Aorta (tissue), 5 donors: ENCODE measurements at places on chromosomes 6 and 20. TPM values are rescaled to one million over a fixed set of nuclear protein-coding genes. Genes with fewer than 3 reads are reported as not detected.

Gene SLC13A3
- total RNA-seq = 3.7 TPM

Gene DST
- total RNA-seq = 485 TPM

Gene MCCD1
- not detected for total RNA-seq

Gene GABRR2
- total RNA-seq = 3.6 TPM

Gene SPATS1
- total RNA-seq = not detected

Gene RFX6
- total RNA-seq = not detected

Gene GSTA1
- 1.7 TPM for total RNA-seq

Gene CDH4
- 0.10 TPM for total RNA-seq

Gene XKR7
- total RNA-seq = not detected

Gene ECI2
- 41.8 TPM for total RNA-seq

Gene MCHR2
- total RNA-seq = not detected

Gene DEFB124
- 1.6 TPM for total RNA-seq

Gene TCP11
- total RNA-seq = 0.36 TPM

DNA sequence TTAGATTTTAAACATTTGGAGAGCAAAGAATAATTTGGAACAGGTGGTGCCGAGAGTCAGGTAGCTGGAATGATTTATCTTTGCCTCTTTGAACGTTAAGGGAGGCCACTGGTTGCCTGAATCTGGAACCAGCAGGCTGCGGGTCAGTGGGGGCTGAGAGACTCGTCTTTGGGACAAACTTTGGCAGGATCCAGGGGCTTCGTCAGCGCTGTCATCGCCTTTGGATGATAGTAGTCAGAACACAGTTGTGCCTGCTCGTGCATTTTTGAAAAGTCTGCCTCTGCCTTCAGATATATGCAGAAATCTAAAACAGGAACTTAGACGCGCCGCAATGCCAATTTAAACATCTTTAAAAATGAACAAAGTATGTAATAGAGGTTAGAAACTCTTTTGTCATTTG is 5.0 kb downstream of the EYA2 start:
- no peak overlapping the region for H3K4me3 ChIP-seq
- H3K27ac ChIP-seq = no peak overlapping the region
- H3K36me3 ChIP-seq = no peaks in the 10 kb centered on the region
- DNase-seq = no peak
- H3K27me3 ChIP-seq = no peaks in the 10 kb centered on the region

- H3K27me3 ChIP-seq = no peaks in the 10 kb centered on the region
- no peak for DNase-seq
- H3K4me1 ChIP-seq = no peaks in the 10 kb centered on the region
- peak overlapping the region; percentile 39 for H3K27ac ChIP-seq
- no peaks in the 10 kb centered on the region for H3K36me3 ChIP-seq
Measured at GRCh38 chr20:45857882-45858216, 435 bp downstream of the ZSWIM3 start.

- DNase-seq = peak; percentile 50
- no peak overlapping the region for H3K27ac ChIP-seq
- no peaks in the 10 kb centered on the region for H3K27me3 ChIP-seq
- H3K36me3 ChIP-seq = no peaks in the 10 kb centered on the region
- H3K4me1 ChIP-seq = peaks cover 2% of the 10 kb centered on the region
Measured at GRCh38 chr6:22737331-22737730, 168.0 kb downstream of the HDGFL1 start.

GRCh38 chr6:101816716-101817115 is 423.2 kb downstream of the GRIK2 start:
- no peak overlapping the region for H3K4me3 ChIP-seq
- no peak overlapping the region for H3K27ac ChIP-seq
- no peaks in the 10 kb centered on the region for H3K36me3 ChIP-seq
- H3K27me3 ChIP-seq = no peaks in the 10 kb centered on the region

DNA sequence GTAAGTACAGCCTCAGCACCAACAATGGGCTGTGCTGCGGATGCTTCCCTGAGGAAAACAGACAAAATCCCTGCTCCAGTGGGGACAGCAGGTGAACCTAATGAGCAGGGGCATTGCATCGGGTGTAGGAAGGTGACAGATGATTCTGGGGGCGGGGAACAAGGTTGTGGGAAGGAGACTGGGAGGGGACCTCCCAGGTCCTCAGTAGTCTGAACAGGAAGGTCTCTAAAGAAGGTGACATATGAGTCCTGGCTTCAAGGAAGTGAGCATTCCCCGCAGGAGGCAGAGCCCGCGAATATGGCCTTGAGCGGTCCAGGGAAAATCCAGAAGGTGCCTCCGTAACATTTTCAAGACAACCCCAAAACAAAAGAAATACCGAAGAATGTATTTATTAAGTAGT is 19.4 kb downstream of the ULBP1 start:
- peaks cover 5% of the 10 kb centered on the region for H3K27me3 ChIP-seq
- H3K36me3 ChIP-seq = no peaks in the 10 kb centered on the region
- no peak overlapping the region for H3K27ac ChIP-seq
- DNase-seq = no peak
- H3K4me3 ChIP-seq = no peak overlapping the region

- no peaks in the 10 kb centered on the region for H3K4me1 ChIP-seq
- H3K36me3 ChIP-seq = no peaks in the 10 kb centered on the region
- no peak for DNase-seq
- H3K4me3 ChIP-seq = no peak overlapping the region
- no peak overlapping the region for H3K27ac ChIP-seq
Measured at GRCh38 chr20:8943631-8944030, 125.3 kb upstream of the PLCB4 start.

- H3K4me3 ChIP-seq = no peak overlapping the region
- H3K27ac ChIP-seq = no peak overlapping the region
- no peaks in the 10 kb centered on the region for H3K36me3 ChIP-seq
- H3K4me1 ChIP-seq = no peaks in the 10 kb centered on the region
Measured at GRCh38 chr6:99091985-99092384, 144.2 kb upstream of the FBXL4 start.

DNA sequence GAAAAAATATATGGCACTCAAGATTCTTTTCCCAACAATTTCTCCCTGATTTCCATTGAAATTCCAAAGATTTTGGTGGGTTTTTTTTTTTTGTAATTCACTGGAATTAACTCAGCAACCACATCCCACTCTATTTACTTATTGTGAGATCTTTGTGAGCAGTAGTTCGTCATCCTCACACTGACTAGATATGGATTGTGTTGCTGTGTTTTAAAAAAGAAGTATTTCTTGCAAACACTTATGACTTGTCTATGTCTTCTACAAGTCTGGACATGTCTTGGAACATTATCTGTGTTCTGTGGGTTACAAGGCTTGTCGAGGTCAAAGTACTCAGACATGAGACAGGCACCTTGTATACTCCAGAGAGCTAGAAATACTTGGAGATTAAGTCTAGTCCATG is 7.3 kb upstream of the TENT5A start:
- no peaks in the 10 kb centered on the region for H3K27me3 ChIP-seq
- no peak overlapping the region for H3K4me3 ChIP-seq
- H3K27ac ChIP-seq = no peak overlapping the region
- no peaks in the 10 kb centered on the region for H3K36me3 ChIP-seq
- no peak for DNase-seq
- H3K4me1 ChIP-seq = no peaks in the 10 kb centered on the region

DNA sequence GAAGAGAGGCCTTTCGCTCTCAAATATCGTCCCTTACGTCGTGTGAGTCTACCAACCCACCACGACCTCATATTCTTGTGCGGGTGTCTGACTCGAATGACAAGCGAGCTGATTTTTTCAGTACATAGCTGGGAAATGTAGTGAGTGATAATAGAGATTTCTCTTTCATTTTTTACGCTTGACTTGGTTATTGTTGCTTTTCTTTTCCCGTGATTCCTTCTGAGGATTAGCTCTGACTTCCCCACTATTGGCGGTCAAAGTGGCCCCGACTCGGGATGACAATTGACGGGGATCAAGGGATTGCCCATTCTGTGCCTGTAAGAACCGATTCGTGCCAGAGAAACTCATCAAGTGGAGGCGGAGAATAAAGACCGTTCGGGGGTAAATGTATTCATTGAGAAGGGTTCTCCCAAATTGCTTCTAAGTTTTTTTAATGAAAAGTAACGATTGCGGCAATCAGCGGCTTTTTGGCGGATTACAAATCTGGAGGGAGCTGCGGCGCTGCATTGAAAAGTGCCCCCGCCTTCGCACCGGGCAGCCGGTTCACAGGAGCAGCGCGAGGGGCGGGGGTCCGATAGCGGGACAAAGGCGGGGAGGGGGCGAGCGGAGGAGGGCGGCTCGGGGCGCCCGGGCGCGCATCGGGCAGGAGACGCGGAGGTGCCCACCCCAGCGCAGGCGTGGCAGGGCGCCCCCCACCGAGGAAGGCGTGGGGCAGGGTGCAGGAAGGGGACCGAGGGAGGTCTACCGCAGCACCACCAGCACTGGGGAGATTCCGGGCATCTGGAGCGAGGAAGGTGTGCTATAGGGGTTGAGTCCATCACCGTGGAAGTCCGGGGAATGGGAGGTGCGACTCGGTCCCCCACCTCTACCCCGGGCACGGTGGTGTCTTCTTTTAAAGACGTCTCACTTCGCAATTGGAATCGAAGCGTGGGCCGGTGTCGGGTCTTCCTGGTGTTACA is 44.5 kb upstream of the OSTM1 start:
- H3K4me3 ChIP-seq = peak overlapping the region; percentile 66
- no peaks in the 10 kb centered on the region for H3K4me1 ChIP-seq
- DNase-seq = no peak
- H3K36me3 ChIP-seq = no peaks in the 10 kb centered on the region
- no peak overlapping the region for H3K27ac ChIP-seq
- H3K27me3 ChIP-seq = no peaks in the 10 kb centered on the region

GRCh38 chr6:52570291-52570700 is 6.6 kb downstream of the TRAM2 start:
- H3K27ac ChIP-seq = peak overlapping the region; percentile 47
- no peaks in the 10 kb centered on the region for H3K27me3 ChIP-seq
- peaks cover 9% of the 10 kb centered on the region for H3K4me1 ChIP-seq
- H3K4me3 ChIP-seq = no peak overlapping the region
- DNase-seq = peak; percentile 70
- no peaks in the 10 kb centered on the region for H3K36me3 ChIP-seq

DNA sequence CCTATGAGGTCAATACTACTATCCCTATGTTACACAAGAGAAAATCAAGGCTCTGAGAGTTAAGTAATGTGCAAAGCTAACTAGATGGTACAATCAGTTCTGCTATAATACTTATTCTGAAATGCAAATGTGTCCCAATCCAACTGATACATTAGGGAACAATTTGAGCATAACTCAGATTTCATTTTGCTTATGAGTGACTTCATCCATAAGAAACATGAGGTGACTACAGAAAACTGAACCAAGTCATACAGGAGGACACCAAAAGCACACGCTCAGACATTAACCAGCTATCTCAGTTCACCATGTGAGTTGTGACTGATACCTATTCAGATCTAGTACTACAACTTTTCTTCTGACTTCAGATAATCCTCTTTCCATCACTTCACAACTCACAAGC is 179.9 kb upstream of the RUNX2 start:
- no peak overlapping the region for H3K4me3 ChIP-seq
- H3K4me1 ChIP-seq = no peaks in the 10 kb centered on the region
- no peak for DNase-seq
- no peaks in the 10 kb centered on the region for H3K27me3 ChIP-seq

DNA sequence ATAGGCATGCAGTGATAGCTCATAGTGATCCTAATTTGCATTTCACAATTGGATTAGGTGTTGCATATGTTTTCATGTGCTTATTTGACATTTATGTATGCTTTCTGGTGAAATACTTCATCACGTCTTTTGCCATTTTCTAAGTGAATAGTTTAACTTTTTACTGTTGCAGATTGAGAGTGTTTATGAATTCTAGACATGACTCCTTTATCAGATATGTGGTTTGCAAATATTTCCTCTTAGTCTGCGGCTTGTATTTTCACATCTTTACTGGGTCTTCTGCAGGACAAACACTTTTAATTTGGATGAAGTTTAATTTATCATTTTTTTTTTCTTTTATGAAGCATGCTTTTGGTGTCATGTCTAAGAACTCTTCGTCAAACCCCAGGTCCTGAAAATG is 39.2 kb downstream of the CCN2 start:
- no peak for DNase-seq
- no peak overlapping the region for H3K27ac ChIP-seq
- H3K4me1 ChIP-seq = no peaks in the 10 kb centered on the region

- H3K4me3 ChIP-seq = no peak overlapping the region
- no peaks in the 10 kb centered on the region for H3K4me1 ChIP-seq
- H3K27me3 ChIP-seq = no peaks in the 10 kb centered on the region
- no peaks in the 10 kb centered on the region for H3K36me3 ChIP-seq
- H3K27ac ChIP-seq = no peak overlapping the region
Measured at GRCh38 chr6:19127081-19127480, 710.1 kb upstream of the ID4 start.

- H3K36me3 ChIP-seq = no peaks in the 10 kb centered on the region
- peak; percentile 63 for DNase-seq
- H3K4me3 ChIP-seq = no peak overlapping the region
- H3K27me3 ChIP-seq = no peaks in the 10 kb centered on the region
Measured at GRCh38 chr20:49433333-49433732, 49.1 kb downstream of the KCNB1 start.

GRCh38 chr20:54933212-54933904 is 458.0 kb downstream of the DOK5 start:
- H3K27ac ChIP-seq = no peak overlapping the region
- H3K4me1 ChIP-seq = no peaks in the 10 kb centered on the region
- H3K4me3 ChIP-seq = no peak overlapping the region
- H3K27me3 ChIP-seq = no peaks in the 10 kb centered on the region
- no peak for DNase-seq

- peaks cover 4% of the 10 kb centered on the region for H3K27me3 ChIP-seq
- no peak for DNase-seq
- H3K27ac ChIP-seq = no peak overlapping the region
- H3K4me3 ChIP-seq = no peak overlapping the region
- H3K36me3 ChIP-seq = no peaks in the 10 kb centered on the region
Measured at GRCh38 chr6:129767776-129768485, 58.0 kb upstream of the ARHGAP18 start.

- no peaks in the 10 kb centered on the region for H3K36me3 ChIP-seq
- no peak for DNase-seq
- H3K4me1 ChIP-seq = no peaks in the 10 kb centered on the region
Measured at GRCh38 chr6:14075095-14075503, 42.5 kb upstream of the CD83 start.

DNA sequence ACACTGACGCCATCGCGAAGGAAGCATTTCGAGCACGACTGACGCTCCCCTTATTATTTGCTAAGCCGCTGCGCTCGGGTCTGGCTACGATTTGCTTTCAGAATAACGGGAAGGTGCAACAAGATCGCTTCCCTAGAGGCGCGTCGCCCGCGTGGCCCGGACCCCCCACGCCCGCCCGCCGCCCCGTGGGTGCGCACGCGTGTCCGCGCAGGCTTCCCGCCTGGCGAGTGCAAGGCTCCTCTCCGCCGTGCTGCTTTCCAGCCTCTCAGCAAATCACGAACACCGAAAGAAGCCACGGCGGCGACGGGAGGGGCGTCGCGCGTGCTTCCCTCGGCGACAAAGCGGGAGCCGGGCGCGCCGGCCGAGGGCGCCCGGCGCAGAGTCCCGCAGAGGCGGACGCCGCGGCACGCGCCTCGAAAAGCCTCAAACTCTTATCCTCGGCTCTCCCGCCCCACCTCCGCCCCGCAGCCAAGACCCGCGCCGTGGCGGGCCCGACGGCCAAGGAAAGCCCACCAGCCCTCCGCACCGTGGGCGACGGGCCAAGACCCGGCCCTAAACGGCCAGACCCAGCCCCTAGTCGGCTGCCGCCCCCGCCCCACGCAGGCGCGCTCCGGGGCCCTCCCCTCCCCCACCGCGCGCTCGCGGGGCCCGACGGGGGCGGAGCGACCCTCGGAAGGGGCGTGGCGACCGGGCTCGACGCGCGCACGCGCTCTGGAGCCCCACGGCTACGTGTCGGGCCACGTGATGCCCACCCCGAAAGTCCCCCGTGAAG is 987 bp upstream of the QKI start:
- H3K4me1 ChIP-seq = no peaks in the 10 kb centered on the region
- peak overlapping the region; percentile 60 for H3K27ac ChIP-seq
- no peaks in the 10 kb centered on the region for H3K36me3 ChIP-seq
- H3K4me3 ChIP-seq = peak overlapping the region; percentile 87
